ENCODE measurements at places on chromosomes 3 and 15.

DNA sequence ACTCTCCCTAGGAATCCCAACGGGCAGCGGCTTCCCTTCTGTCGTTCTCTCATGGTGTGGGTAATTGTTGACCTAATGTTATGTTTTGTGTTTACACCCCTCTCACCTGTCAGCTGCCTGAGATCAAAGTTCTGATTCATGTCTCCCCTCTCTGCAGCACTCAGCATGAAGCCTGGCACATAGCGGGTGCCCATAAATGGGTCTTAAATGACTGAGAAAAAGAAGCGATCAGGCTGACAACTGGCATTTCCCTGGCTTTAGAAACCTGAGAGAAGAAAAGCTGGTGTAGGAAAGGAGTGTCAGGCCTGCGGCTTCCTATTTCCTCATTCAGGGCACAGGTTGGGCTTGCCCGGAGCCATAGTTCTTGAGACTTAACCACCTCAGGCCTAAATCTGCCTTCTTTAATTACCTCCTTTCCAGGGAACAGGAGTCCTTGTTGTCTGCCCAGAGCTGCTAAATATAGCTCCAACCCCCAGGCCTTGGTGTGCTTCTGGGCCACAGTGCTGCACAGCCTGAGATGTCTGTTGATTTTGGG, 31.8 kb downstream of the LPP start:
- DNase-seq = no peak

- DNase-seq = no peak
These were observed 12.4 kb downstream of the OTOL1 start for GRCh38 chr3:161508852-161509477.

- no peak for DNase-seq
These were observed 19.2 kb downstream of the LYSMD2 start for GRCh38 chr15:51718219-51718618.

- no peak for DNase-seq
These were observed 32.8 kb downstream of the ZXDC start for GRCh38 chr3:126442856-126443242.

DNA sequence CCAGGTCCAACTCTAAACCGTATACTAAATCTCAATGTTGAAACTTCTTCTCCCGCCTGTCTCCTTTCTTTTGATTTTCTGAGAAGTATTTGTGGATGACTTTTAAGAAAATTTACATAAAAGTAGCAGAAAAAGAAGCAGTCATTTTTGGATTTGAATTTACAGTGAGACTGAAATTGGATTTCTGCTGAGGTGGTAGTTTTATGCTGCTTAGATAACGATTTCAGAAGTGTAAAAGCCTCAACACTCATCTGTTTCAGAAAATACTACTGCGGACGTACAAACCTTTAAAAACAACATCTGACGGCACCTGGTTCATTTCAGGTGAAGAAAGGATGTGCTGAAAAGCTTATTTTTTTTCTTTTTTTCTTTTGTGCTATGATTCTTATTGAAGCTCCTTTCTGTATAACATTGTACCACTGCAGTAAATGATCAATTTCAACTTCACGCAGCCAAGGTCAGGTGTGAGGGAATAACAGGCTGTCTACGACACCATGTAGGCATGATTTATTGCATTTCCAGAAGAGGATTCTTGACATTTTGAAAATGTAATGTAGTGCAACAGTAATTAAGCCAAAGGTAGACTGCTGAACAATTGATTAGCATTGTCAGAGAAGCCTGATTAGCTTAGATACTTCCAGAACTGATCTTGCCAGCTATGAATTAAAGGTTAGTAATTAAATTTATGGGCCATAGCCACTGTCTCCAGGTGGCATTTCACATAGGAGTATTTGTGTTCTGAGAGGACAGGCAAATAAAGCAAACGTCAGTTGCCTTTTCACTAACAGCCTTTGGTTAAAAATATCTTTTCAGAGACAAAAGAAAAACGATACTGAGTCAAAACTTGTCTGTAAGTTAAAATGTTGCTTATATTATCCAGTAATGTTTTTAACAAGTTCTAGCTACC, 134.6 kb upstream of the KBTBD8 start:
- DNase-seq = no peak

DNA sequence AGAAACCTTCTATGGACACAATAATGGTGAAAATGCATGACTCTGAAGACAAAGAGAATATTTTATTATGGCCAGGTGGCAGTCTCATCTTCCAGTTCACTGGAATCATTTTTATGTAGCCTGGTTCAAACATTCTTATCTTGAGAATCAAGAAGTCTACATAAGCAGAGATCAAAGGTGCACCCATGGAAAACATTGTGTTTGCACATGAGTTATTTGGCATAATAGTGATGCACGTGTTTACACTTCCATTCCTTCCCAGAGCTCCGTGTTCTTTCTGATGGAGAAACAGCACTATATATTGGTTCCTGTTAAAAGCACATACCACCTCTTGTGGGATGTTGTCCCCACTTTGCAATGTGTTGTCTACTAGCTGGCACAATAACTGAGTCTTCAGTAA, 572.2 kb downstream of the GRM7 start:
- no peak for DNase-seq

DNA sequence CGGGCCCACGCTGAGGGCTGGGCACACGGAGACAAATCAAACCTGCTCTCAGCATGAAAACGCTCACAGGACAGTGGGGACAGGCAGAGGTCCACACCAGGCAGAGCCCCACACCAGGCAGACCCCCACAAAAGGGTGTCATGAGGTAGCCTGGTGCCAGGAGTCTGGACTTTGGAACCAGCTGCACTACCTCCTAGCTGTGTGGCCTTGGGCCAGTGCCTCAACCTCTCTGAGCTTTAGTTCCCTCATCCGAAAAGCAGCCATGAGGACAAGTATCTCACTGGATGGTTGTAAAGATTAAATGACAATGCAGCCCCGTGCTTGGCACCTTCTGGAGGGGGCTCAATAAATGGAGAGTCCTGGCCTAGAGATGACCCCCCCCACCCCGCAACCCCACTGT, 16.5 kb upstream of the CRABP1 start:
- DNase-seq = no peak

DNA sequence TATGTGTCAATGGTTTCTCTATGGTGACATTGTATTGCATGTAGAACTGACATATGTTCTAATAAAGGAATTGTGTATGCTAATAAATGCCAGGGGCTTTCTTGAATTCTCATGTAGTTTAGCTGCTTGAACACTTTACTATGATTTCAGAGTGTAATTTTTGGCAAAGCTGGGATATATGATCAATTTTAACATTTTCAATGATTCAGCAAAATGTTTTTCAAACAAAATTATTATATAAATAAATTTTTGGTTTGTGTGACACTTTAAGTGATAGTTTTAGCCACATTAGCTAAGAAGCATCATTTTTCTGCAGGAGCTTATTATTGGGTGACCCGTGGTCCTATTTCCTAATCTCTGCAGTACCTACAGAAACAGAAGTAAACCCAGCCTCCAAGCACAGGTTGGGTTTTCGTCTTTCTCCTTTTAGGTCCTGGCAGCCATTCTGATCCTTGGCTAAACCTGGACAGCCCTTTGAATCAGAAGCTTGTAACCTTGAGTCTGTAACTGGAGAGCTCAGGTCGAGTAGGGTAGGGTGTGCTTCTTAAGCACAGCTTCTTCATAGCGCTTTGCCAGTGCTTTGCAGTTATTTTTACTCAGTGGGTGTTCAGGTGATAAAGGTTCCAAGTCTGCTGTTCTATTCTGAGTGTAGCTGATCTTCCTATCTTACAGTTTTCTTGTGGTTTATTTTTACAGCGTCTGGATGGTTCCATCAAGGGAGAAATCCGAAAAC, 74.2 kb downstream of the CHD2 start:
- no peak for DNase-seq

DNA sequence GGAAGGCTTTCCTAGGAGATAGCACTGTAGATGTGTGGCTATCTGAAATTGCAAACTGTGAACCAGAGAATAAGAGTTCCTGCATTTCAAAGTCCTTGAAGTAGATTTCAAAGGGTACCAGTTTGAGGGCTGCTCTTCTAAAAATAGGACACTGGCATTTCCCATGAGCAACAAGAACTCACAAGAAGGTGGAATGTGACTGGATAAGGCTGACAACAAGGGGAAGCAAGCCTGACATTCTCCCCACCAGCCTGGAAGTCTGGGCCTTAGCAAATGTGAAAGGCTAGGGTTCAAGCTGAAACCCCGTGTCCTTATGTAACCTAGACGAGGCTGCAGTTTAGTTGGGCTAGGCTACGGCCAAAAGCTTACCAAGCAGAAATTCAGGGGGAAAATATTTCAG, 18.7 kb upstream of the TJP1 start:
- DNase-seq = no peak

DNA sequence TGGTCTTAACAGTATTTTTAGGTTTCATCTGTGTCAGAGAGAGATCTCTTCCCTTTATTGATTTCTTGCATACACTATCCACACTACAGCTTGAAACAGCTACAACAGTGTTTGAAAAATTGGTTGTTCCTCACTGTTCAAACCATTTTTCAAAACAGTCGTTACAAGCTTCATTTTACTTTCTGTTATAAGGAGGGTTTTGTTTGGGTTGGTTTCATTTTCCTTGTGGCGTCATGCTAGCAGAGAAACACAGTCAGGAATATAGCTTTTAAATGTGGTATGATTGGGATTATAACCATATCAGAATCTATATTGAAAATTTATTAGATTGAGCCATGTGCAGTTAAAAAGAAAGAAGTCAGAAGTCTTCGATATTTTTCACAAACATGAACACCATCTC, 400.6 kb downstream of the ZBTB20 start:
- DNase-seq = no peak
